ENCODE measurements at places on chromosomes 1 and 21.

DNA sequence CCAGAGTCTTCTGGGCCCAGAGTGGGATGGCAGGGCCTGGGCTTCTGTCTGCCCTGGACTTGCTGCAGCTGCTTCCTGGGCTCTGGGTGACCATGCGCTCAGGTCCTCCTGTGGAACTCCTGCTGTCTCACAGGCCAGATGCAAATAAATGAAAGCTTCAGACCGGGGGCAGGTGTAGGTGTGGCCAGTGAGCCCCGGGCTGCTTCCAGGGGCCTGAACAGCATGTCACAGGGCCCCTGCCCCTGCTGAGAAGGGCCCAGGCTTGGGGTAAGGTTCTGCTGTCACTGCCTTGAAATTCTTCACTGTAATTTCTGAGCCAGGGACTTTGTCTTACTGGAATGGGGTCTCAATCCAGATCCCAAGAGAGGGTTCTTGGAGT is 2.5 kb upstream of the PKNOX1 start:
- no peak for DNase-seq

DNA sequence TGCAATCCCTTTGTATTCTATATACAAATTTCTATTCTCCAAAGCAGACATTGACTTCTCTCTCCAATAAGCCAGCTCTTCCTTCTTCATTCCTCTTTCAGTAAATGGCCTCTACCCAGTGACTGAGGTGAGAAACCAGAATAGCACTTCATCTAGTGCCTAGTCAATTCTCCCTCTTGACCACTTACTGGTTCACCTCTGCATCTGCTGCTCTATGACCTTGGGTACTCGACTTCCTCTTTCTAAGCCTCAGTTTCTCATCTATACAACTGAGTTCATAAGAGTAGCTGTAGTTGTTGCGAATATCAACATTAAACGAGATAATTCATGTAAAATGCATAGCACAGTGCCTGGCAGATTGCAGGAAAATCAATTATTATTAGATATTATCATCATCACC is 12.4 kb downstream of the LYST start:
- no peak for DNase-seq

DNA sequence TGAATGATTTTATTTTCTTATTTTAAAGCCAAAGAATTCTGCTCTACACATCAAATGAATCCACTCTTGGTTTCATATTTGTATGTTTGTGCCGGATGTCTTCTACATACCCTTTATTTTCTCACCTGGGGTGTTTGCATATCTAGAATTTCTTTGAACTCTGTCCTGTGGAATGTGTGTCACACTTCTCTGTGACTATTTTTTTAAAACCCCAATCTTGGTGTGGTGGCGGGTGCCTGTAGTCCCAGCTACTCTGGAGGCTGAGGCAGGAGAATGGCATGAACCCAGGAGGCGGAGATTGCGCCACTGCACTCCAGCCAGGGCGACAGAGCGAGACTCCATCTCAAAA is 35.4 kb downstream of the CENPF start:
- no peak for DNase-seq

DNA sequence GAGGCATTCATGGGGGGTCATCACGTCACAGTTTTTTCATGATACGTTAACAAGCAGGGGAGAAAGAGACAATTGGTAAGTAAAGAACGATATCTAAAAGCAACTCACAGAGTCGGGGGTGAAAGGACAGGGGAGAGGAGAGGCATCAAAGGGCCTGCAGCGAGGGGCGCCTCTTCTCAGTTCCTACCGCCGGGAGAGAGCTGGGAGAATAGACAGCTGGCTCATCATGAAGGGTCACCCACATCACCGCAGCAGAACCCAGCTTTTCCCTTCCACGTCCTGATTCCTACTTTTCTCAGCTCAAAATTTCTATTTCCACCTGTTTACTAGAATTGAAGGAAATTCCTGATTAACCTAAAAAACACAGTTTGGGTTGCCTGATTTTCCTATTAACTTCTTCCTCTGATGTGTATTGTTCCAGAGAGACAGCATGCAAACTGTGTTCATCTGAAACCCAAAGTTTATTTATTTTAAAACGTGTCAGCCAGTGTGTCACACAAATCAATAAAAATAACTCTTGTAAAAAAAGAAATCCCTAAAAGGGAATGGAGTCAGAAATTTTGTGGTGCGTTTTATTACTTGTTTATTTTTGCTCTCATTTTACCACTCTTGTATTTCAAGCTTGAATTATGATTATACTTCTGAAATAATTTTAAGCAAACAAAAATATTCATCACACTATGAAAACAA is 75.4 kb downstream of the SLC25A24 start:
- DNase-seq = no peak

DNA sequence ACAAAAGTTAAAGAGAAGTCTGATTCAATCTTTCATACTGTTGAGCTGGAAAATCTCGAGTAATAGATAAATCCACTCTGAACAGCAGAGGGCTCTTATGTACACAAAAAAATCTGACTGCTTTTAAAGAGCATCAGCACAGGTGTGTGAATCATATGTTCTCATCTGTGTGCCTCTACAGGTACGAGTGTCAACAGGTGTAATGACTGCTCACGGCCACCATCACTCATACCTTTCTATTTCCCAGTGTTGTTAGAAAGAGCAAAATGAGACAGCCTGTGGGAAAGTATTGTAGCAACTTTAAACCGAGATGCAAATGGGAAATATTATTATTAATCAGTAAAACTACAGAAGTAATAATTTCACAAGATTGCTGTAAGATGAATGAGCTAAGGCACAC is 49.0 kb upstream of the SCAF4 start:
- no peak for DNase-seq

DNA sequence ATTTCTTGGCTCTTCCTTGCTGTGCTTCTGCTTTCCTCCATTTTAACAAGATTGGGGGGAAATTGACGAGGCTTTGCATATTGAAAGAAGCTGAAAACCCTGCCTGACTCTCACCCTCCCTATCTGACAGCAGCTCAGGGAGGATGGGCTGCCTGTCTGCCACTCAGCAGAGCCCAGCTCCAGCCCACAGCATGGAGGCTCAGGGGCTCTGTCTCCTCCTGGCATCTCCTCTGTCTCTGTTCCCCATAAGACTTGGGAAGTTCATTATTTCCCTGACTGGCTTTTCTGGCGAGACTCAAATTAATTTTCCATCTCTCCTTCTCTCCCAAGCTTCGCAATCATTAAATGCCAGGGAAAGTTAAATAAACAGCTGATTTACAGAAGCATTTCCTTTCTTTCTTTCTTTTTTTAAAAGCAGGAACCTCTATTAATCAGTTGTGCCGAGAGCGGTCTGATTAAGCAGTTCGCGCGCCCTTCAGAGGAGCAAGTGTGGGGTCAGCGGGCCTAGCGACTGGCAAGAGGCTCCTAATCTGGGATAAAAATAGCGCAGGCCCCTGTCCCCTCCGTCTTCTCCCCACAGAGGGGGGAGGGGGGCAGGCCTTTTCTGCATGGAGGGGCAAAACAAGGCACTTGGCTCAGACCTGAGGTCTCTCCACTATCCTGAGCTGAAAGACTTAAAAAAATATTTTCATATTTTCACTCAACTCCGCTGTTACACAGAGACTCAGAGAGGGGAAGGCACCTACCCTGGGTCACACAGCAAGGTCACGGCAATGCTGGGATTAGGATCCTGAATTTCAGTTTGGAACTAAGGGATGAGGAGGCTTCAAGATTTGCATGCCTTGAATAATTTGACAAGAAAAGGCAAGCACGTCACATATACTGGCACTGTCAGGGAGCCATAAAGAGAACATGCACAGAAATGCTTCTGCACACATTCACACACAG is 170.4 kb downstream of the ACTL8 start:
- DNase-seq = no peak

GRCh38 chr1:237672748-237673147 is 218.0 kb downstream of the ZP4 start:
- no peak for DNase-seq

- no peak for DNase-seq
Measured at GRCh38 chr1:41534181-41535076, 49.9 kb upstream of the EDN2 start.

- no peak for DNase-seq
Measured at GRCh38 chr1:107840725-107841124, 124.3 kb downstream of the VAV3 start.

DNA sequence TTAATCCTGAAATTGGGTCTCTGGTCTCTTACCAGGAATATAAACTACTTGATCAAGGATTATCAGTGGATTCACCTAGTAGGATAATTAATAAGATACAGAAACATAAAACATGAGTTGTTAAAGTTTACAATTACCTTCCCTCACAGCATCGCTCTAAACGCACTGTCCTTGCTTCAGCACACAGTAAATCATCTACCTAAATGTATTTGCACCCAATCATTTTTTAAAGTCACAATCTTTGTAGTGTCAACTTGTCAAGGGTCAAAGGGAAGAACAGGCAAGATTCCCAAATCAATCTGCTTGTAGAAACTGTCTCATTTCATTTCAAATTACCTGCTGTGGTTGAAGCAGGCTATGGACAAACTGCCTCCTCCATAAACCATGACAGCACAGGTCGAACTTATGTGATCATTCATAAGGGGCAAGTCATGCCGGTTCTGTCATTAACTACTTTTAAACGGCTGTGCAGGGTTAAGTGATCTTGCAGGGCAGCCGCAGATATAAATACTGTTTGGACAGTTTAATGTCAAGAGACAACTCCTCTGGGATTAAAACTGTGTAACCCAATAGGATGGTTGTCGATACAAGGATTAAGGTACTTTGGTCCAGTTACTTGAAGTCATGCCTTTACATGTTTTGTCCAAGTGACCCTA is 93.6 kb downstream of the ZNF281 start:
- no peak for DNase-seq

DNA sequence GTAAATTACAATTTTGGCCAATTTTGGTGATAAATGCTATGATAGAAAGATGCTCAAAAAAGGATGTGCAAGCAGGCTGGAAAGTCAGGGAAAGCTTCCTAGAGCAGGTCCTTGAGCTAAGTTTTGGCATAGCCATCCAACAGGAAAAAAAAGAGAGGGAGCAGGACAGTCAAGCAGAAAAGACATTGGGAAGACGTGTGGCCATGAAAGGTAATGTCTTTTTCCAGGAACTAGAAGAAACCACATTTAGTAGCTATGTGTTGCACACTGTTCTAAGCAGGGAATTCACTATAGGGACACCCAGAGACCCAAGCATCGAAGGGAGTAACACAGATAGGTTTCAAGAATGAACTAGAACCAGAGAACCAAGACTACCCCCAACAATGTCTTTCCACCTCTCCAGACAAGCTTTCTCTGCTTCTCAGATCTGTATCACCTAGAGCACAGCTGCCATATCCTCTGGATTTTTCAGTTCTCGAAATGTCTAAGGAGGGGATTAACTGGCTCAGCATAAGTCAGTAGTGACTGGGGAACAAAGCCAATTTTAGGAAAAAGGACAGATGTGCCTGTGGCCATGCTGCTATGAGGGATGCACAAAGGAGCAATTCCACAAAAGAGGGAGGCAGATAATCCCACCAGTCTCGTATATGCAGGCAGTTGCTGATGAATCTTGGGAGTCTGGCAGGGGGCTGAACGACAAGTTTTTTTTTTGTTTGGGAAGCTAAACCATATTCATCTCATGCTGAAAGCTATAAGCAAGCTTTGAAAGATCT is 97.1 kb upstream of the DAB1 start:
- no peak for DNase-seq

DNA sequence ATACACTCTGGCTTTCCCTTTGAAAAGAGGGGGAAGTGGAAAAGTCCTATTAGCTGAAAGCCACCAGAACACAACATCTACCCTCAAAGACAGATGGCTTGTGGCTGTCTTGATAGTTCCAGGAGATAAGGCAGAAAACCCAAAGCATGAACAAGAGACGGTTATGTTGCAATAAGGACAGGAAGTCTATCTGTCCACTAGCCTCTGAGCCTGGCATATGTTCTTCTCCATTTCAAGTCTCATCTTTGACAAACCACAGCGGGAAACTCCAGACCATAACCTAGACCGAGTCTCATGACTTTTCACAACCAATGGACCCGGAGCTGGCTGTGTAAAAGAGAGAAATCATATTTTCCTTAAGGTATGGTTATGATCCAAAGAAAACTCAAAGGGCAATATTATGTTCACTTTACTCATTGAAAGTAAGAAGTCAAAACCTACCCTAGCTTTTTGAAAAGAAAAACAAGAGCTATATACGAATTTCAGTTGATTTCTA is 33.8 kb downstream of the DUSP10 start:
- no peak for DNase-seq

GRCh38 chr21:39318091-39318959 is 4.9 kb upstream of the BRWD1 start:
- no peak for DNase-seq

- DNase-seq = no peak
Measured at GRCh38 chr1:197066719-197067456, at the start of gene F13B. Gene F13B (minus strand): TSS chr1:197067260. CDS start chr1:197067223, 37 bp downstream.

- DNase-seq = peak; percentile 67
Measured at GRCh38 chr1:201254625-201255478, 28.5 kb upstream of the PKP1 start.
